ENCODE measurements at places on chromosomes 5 and 9. TPM values are rescaled to one million over a fixed set of nuclear protein-coding genes. Genes with fewer than 3 reads are reported as not detected.

Gene NUTM2G
- not detected for total RNA-seq

Gene ITK
- total RNA-seq, result 477 TPM

Gene PAIP2
- total RNA-seq, result 129 TPM

DNA sequence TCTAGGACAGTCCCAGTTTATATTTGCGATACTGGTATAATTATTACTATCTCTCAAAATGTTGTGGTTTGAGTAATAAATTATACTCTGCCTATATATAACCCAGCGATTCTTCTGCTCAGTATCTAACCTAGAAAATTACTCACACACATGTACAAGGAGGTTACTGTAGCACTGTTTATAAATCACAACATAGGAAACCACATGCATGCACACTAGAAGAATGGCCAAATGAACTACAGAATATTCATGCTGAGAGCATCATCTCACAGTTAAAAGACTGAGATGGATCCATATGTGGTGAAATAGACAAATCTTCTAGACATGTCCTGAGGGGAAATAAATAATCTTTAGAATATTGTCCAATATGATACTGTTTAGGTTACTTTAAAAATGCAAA, 62.1 kb downstream of the INSYN2B start:
- no peaks in the 10 kb centered on the region for H3K4me1 ChIP-seq

- no peaks in the 10 kb centered on the region for H3K36me3 ChIP-seq
- no peak overlapping the region for H3K27ac ChIP-seq
- no peaks in the 10 kb centered on the region for H3K4me1 ChIP-seq
- H3K27me3 ChIP-seq, result no peaks in the 10 kb centered on the region
- H3K4me3 ChIP-seq, result no peak overlapping the region
These were observed 563.5 kb downstream of the PRR16 start for GRCh38 chr5:121027636-121028035.

GRCh38 chr5:65721720-65722574, at the start of the genes NLN and SGTB:
Gene NLN (plus strand): TSS chr5:65722205. CDS start chr5:65722374, 169 bp downstream.
Gene SGTB (minus strand): TSS chr5:65722109. CDS start chr5:65720807, 1,302 bp downstream.
- H3K27me3 ChIP-seq, result no peaks in the 10 kb centered on the region
- DNase-seq, result peak; percentile 86
- peaks cover 7% of the 10 kb centered on the region for H3K36me3 ChIP-seq
- H3K4me3 ChIP-seq, result peak within 1 kb of the TSS; percentile 96
- peak within 1 kb of the TSS; percentile 75 for H3K27ac ChIP-seq
- H3K4me1 ChIP-seq, result peaks cover 12% of the 10 kb centered on the region

DNA sequence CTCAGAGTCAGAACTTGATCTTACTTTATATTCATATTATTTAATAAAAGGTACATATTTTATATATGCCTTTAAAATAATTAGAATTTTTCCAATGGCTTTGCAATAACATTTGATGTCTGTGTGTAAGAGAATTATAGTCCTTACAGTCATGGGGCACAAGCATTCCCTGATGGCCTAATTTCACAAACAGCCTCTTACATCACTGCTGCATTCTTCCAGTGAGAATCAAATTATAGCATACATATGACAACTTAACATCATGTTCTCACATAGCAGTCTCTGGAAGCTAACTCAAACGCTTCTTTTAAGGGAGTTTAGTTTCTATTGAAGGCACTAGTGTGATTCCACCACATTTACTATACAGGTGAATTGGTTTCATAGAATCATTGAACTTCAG, 15.3 kb upstream of the PRUNE2 start:
- H3K4me1 ChIP-seq, result no peaks in the 10 kb centered on the region
- no peak overlapping the region for H3K4me3 ChIP-seq
- peaks cover 22% of the 10 kb centered on the region for H3K27me3 ChIP-seq
- H3K27ac ChIP-seq, result no peak overlapping the region
- DNase-seq, result no peak
- H3K36me3 ChIP-seq, result no peaks in the 10 kb centered on the region

- H3K27me3 ChIP-seq, result no peaks in the 10 kb centered on the region
- no peak overlapping the region for H3K4me3 ChIP-seq
- H3K4me1 ChIP-seq, result no peaks in the 10 kb centered on the region
- no peak for DNase-seq
These were observed 16.5 kb downstream of the KIAA1958 start for GRCh38 chr9:112503170-112503569.

- no peaks in the 10 kb centered on the region for H3K4me1 ChIP-seq
- H3K4me3 ChIP-seq, result no peak overlapping the region
- no peak overlapping the region for H3K27ac ChIP-seq
- peaks cover 16% of the 10 kb centered on the region for H3K36me3 ChIP-seq
- no peaks in the 10 kb centered on the region for H3K27me3 ChIP-seq
- no peak for DNase-seq
These were observed 60.0 kb downstream of the PRRC1 start for GRCh38 chr5:127577458-127577857.

DNA sequence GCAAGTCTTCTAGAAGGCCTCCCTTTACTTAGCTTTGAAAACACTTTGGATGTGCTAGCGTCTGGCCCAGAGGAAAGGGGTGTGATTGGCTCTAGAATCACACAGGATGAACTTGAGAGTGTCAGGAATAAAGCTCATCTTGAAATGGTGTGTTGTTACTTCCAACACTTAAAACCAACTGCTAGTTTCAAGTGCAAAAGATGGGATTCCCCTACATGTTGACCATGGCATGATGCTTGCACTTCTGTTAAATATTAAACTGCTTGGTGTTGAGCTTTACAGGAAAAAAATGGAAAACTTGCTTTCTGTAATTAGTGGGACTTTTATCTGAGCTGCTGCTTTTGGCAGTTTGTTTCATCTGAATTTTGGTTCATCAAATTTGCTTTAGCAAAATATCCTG, 261.1 kb downstream of the MED10 start:
- H3K27me3 ChIP-seq, result peaks cover 23% of the 10 kb centered on the region
- DNase-seq, result no peak
- peaks cover 4% of the 10 kb centered on the region for H3K36me3 ChIP-seq

DNA sequence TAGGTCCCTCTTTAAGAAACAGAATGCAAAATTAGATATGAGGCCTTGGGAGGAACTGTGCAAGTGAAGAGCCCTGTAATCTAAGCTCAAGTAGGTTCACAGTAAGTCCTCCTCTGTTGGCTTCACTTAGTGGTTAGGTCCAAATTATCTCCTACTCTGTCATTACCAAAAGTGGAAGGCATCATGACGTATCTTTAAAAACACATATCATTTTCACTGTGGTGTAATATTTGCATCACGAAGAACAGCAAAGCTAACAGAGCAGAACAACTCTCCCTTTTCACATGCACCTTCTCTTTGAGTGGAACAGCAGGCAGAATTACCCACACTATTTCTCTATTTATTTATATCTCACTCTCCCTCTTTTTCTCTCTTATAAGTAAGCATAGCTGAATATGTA, 240.5 kb upstream of the CCNH start:
- H3K4me3 ChIP-seq, result no peak overlapping the region
- no peak overlapping the region for H3K27ac ChIP-seq
- DNase-seq, result no peak
- no peaks in the 10 kb centered on the region for H3K36me3 ChIP-seq
- H3K27me3 ChIP-seq, result peaks cover 4% of the 10 kb centered on the region
- no peaks in the 10 kb centered on the region for H3K4me1 ChIP-seq

- no peaks in the 10 kb centered on the region for H3K36me3 ChIP-seq
- H3K27me3 ChIP-seq, result no peaks in the 10 kb centered on the region
- no peaks in the 10 kb centered on the region for H3K4me1 ChIP-seq
- DNase-seq, result no peak
- H3K27ac ChIP-seq, result no peak overlapping the region
These were observed 68.0 kb downstream of the CACNA1B start for GRCh38 chr9:137945581-137945980.

GRCh38 chr9:20032413-20033006, 243.7 kb upstream of the SLC24A2 start:
- no peak overlapping the region for H3K4me3 ChIP-seq
- no peaks in the 10 kb centered on the region for H3K27me3 ChIP-seq
- no peaks in the 10 kb centered on the region for H3K36me3 ChIP-seq
- no peak overlapping the region for H3K27ac ChIP-seq
- no peaks in the 10 kb centered on the region for H3K4me1 ChIP-seq
- DNase-seq, result no peak

GRCh38 chr5:80025069-80025468, 10.1 kb upstream of the THBS4 start:
- H3K4me3 ChIP-seq, result no peak overlapping the region
- peaks cover 3% of the 10 kb centered on the region for H3K27me3 ChIP-seq
- no peak overlapping the region for H3K27ac ChIP-seq
- peaks cover under 1% of the 10 kb centered on the region for H3K36me3 ChIP-seq

- no peak for DNase-seq
- peaks cover 2% of the 10 kb centered on the region for H3K27me3 ChIP-seq
- H3K36me3 ChIP-seq, result no peaks in the 10 kb centered on the region
- peaks cover 17% of the 10 kb centered on the region for H3K4me1 ChIP-seq
These were observed 72.7 kb downstream of the ZFAND5 start for GRCh38 chr9:72292256-72292682.

DNA sequence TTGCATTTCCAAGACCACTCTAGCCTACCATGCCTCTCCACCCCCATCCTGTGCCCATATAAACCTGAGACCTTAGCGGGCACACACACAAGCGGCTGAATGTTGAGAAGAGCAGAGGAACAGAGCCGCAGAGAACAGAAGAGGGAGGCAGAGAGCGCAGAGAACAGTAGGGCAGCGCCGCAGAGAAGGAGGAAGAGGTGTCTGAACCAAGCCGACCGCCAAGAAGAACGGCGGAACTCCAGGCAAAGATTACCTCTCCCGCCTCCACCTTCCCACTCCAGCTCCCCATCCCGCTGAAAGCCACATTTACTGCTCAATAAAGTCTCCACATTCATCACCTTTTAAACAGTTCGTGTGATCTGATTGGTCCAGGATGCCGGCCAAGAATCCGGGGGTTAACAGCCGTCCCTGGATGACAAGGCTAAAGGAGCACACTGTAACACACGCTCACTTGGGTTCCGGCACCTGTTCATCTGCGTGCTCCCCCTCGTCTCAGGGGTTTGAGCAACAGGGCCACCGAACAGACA, 33.2 kb downstream of the GRIN3A start:
- H3K27me3 ChIP-seq, result peaks cover 4% of the 10 kb centered on the region
- H3K4me3 ChIP-seq, result peak overlapping the region; percentile 94
- H3K27ac ChIP-seq, result peak overlapping the region; percentile 68
- no peaks in the 10 kb centered on the region for H3K36me3 ChIP-seq

- DNase-seq, result no peak
- H3K4me3 ChIP-seq, result no peak overlapping the region
- H3K27me3 ChIP-seq, result no peaks in the 10 kb centered on the region
- H3K4me1 ChIP-seq, result peaks cover 63% of the 10 kb centered on the region
These were observed 5.8 kb downstream of the GM2A start for GRCh38 chr5:151258816-151259215.

- H3K36me3 ChIP-seq, result no peaks in the 10 kb centered on the region
- H3K27ac ChIP-seq, result no peak overlapping the region
- no peak for DNase-seq
- no peaks in the 10 kb centered on the region for H3K4me1 ChIP-seq
These were observed 465.9 kb downstream of the CDH9 start for GRCh38 chr5:26572480-26572879.

DNA sequence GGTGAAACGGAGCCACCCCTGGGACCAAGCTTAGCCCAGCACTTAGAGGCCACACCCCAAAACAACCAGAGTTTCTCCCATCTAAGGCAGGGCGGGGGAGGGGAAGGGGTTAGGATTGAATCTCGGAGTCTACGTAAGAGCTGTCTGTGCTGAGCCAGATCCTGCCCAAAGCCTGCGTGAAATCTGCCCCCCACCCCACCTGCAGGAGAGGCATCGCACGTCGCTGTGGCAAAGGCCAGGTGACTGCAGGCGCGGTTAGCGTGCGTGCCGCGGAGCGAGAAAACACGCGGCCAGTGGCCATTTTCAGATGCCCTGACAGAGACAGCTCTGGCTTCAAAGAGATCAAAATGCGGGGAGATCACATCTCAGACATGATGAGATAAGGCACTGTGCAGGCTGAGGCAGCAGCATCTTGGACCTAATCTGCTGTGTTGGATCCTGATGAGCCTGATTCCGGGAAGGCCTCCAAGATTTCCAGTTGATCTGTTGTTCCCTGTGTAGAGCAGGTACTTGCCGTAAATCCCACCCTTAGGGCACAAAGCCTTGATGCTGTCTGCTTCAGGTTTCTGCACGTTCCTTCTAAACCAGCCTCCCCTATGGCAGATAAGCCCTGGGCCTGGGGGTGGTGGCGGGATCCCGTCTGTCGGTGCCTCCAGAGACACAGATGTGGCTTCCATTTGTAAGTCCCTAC, 2.5 kb upstream of the QSOX2 start:
- no peaks in the 10 kb centered on the region for H3K27me3 ChIP-seq
- no peak overlapping the region for H3K27ac ChIP-seq
- no peaks in the 10 kb centered on the region for H3K36me3 ChIP-seq
- no peak for DNase-seq
- no peak overlapping the region for H3K4me3 ChIP-seq

- no peaks in the 10 kb centered on the region for H3K36me3 ChIP-seq
- H3K4me1 ChIP-seq, result peaks cover 3% of the 10 kb centered on the region
- no peak for DNase-seq
- peaks cover 87% of the 10 kb centered on the region for H3K27me3 ChIP-seq
- H3K27ac ChIP-seq, result no peak overlapping the region
These were observed 1.2 kb upstream of the PAPPA start for GRCh38 chr9:116152390-116152789.

- H3K4me1 ChIP-seq, result no peaks in the 10 kb centered on the region
- H3K27ac ChIP-seq, result no peak overlapping the region
- H3K36me3 ChIP-seq, result no peaks in the 10 kb centered on the region
- DNase-seq, result no peak
- no peak overlapping the region for H3K4me3 ChIP-seq
- H3K27me3 ChIP-seq, result no peaks in the 10 kb centered on the region
These were observed 49.2 kb downstream of the MRPL36 start for GRCh38 chr5:1750469-1750868.

GRCh38 chr9:137613738-137614523, 4.9 kb upstream of the EHMT1 start:
- peaks cover 33% of the 10 kb centered on the region for H3K4me1 ChIP-seq
- H3K4me3 ChIP-seq, result no peak overlapping the region
- no peaks in the 10 kb centered on the region for H3K27me3 ChIP-seq
- no peak for DNase-seq
- no peaks in the 10 kb centered on the region for H3K36me3 ChIP-seq

DNA sequence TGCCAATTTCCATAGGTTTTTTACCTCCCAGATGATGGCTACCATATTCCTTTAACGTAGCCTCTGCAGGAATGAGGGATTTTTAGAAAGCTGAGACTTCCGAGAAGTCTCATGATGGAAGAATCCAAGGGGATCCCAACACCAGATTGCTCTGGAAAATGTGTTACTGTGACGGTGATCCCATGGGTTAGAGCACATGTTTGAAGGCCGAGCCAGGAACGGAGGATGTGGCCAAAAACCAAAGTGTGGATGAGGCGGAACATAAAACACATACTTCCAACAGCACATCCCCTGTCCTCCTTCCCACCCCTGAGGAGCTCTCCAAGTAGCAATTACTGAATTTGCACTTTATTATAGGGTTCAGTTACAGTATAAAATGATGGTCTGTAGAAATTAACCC, 82.6 kb downstream of the GPR21 start:
- peaks cover 17% of the 10 kb centered on the region for H3K4me1 ChIP-seq
- DNase-seq, result no peak
- H3K27me3 ChIP-seq, result no peaks in the 10 kb centered on the region
- no peaks in the 10 kb centered on the region for H3K36me3 ChIP-seq
- H3K27ac ChIP-seq, result no peak overlapping the region

DNA sequence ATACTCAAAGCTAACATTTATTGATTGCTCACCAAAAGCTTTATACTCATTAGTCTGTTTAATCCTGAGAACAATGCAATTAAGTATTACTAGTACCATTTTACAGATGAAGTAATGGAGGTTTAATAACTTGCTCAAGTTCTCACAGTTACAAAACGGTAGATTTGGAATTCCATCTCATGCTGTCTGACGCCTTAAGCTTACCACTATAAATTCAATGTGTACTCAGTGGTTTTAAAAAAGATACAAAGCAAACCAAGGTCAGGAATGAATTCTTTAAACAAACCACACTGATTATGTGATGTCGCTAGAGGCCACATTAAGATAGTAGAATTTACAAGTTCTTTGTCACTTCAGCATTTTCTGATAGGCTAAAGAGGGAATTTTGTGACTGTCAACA, 1.2 kb upstream of the C5orf63 start:
- H3K27me3 ChIP-seq, result no peaks in the 10 kb centered on the region
- H3K36me3 ChIP-seq, result peaks cover 17% of the 10 kb centered on the region
- H3K4me1 ChIP-seq, result peaks cover 13% of the 10 kb centered on the region
- DNase-seq, result no peak
- no peak overlapping the region for H3K4me3 ChIP-seq
